Nucleus accumbens (tissue), 56 donors: ENCODE measurements at places on chromosomes 5 and 9.

DNA sequence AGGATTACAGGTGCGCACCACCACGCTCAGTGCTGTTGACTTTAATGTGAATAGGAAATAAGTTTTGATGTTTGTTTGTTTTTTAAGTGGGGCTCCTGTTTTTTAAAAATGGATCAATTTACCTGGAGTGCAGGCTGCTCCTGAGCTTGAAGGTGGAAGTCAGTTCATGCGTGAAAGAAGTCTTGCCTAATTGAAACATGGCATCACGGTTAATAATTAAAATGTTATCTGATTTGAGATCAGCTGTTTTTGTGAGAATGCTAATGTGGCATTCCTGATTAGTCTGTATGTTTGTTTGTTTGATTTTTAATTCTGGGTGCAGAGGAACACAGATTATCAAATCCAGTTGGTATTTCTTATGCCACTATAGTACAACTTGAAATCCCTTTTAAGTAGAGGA lies 6.5 kb downstream of the SFXN1 start:
- DNase-seq, result no peak

DNA sequence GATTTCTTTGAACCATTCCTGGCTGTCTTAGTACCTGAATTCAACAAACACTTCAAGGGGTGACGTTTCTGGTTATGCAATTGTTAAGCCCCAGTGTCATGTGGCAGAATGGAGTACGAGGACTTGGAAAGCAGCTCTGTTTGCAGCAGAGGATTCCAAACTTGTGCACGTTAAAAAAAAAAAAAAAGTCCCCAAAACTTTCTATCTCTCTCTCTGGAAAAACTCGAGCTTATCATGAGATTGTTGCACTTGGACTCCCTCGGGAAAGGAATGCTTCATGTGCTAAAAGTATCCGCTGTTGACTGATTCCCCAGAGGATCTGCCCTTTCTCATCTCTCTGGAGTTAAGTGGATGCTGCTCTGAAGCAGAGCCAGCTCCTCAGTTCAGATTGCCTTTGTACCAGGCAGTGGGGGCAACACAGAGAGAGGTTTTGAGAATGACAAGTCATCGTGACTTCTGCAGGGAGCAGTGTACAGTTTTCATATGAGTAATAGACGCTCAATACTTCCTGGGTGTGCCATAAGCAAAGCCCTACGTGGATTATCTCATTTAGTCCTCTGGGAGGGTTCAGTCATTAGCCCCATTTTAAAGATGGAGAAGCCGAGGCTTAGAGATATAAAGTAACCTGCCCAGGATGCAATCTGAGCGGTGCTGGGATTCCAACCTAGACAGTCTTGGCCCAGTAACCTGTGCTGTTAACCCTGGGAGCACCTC lies 28.1 kb downstream of the TMOD1 start:
- no peak for DNase-seq

DNA sequence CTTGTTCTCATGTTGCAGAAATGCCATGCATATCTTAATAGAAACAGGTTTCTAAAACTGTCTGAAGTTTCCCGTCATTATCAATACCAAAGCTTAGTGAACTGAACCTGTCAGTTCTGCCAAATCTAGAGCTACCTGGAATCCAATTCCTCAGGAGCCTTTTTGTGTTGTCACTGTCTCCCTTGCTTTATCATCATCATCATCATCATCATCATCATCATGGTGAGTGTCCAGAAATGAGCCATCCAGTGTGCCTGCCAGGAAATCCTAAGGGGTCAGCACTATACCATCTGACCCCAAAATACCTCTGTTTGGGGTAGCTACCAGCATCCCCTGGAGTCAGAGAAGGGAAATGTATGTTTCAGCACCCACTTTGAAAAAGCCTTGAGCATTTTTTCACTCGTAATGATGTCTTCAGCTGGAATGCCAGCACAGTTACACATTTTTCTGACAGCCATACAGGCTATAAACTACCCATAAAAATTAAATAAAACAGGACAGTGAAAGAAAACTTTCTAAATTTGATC lies 150.3 kb downstream of the NR2F1-AS1 start:
- DNase-seq, result no peak

GRCh38 chr5:6902597-6902996 lies 189.4 kb downstream of the TENT4A start:
- no peak for DNase-seq

- DNase-seq, result no peak
Observed at GRCh38 chr9:29625292-29625731, 2052.0 kb upstream of the C9orf72 start.

- DNase-seq, result no peak
Observed at GRCh38 chr9:7121664-7122063, 363.9 kb downstream of the KDM4C start.

GRCh38 chr5:172550996-172551395 lies 90.1 kb upstream of the NEURL1B start:
- DNase-seq, result no peak

GRCh38 chr9:3477236-3477834 lies 48.5 kb downstream of the RFX3 start:
- DNase-seq, result no peak

- DNase-seq, result no peak
Observed at GRCh38 chr9:123454361-123454760, 98.4 kb downstream of the CRB2 start.

- no peak for DNase-seq
Observed at GRCh38 chr9:115412656-115413055, 294.7 kb upstream of the TNC start.

- DNase-seq, result no peak
Observed at GRCh38 chr5:10400411-10400810, 41.3 kb upstream of the ROPN1L start.

- DNase-seq, result no peak
Observed at GRCh38 chr9:74519419-74519818, 22.3 kb downstream of the RORB start.

- no peak for DNase-seq
Observed at GRCh38 chr5:124789104-124789605, 42.7 kb upstream of the ZNF608 start.

DNA sequence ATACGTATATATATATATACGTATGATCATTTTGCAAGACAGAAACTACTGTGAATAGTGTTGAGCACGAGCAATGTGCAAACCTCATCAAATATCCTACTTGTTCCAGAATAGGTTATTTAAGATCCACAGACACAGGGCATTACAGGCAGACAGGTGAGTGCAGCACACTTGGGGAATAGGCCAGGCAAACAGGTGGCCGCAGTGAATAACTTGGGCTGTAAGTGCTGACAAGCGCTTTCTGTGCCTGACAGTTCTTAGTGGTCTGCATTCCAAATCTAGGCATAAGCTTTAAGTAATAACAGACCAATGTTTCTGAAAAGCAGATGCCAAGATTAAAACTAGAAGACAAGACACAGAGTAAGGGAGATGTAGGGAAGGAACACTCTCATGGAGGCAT lies 77.9 kb downstream of the LHFPL2 start:
- no peak for DNase-seq

DNA sequence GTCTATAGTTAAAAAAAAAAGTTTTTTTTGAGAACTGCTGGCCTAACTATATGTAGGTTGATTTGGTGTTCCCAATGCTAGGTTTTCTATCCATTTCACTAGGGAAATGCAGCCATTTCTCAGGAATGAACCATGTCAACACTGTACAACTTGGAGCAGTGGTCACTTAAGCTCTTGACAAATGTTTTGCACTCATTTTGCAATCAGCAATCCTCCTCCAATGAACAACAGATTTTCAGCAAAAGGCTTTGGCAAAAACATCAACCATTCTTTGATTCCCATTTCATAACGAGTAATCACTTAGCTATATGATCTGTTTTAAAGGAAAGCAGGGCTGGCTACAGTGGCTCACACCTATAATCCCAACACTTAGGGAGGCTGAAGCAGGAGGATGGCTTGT lies 17.9 kb downstream of the STRBP start:
- DNase-seq, result no peak

DNA sequence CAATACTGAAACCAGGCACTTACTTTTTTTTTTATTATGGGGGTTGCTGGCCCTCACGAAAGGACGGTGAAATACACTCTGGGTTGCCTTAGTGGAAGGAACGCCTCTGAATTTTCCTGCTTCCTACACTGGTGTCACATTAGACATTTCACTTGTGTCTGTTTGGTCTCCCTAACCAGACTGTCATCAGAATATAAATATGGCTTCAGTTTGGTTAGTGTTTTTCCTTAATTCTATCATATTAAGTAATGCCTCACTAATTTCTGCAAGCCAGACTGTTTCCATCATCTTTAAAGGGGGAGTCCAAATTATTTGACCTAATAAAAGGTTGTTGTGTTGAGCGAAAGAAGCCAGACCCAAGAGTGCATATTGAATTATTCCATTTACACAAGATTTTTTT lies 4.7 kb downstream of the GLIS3 start:
- DNase-seq, result no peak

DNA sequence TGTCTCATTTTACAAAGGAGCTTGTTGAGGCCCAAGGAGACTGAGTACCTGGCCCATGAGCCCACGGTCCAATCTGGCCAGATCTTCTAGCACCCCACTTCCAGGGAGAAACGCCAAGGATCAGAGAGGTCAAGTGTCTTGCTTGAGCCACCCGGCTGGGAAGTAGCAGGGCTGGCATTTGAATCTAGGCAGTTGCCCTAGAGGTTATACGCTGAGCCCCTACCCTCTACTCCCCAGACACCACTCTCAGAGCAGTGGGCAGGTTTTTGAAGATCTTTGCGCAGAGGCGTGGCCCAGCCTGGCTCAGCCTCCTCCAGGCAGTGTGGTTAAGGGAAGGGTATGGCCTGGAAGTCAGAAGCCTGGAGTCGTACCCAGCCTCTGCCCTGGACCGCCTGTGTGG lies 5.8 kb upstream of the NUP214 start:
- no peak for DNase-seq

- DNase-seq, result no peak
Observed at GRCh38 chr9:33202552-33203201, 35.5 kb upstream of the B4GALT1 start.

GRCh38 chr9:136720898-136721338 lies 8.5 kb downstream of the DIPK1B start:
- no peak for DNase-seq

- DNase-seq, result no peak
Observed at GRCh38 chr9:14107977-14108376, 206.0 kb downstream of the NFIB start.

DNA sequence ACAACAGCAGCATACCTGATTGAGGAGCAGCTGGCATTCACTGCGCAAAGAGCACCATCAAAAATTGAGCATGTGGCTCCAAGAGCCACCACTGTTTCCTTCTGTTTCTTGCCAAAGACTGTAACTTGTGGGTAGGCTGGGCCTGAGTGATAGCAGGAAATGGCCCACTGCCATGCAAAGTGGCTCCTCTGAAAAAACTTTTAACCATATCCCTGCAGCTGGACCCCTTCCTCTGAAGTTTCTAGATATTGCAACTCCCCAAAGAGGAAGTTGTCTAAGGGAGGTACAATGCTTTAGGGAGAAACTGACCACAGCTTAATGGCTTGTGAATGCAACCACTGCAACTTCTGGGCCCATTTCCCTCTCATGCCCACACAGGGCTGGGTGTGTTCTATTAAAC lies 355.4 kb upstream of the PDE4D start:
- no peak for DNase-seq

DNA sequence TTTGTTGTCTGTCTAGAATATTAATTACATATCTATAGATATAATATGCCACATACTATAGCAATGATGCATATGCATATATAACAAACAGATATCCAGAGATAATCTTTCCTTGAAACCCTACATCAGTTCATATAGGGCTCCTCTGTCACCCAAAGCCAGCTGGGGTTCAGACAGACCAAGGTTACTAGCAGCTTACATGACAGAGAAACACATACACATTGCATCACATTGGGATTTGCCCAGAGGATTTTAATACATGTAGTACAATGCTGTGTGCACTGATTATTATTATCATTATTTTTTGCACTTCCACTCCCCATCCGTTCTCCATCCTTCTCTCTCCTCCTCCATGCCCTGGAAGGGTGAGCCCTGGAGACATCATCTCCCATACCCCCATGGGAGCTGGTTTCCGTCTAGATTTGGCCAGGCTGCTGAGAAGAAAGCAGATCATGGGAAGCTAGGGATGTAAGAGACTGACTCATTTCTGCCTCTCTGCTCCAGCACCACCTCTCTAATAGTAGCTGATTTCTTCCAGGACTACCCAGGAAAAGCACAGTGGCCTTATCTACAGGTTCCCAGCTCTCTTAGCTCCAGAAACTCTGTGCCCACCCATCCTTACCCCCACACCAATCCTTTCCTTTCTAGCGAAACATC lies 23.3 kb downstream of the FST start:
- DNase-seq, result no peak
